ENCODE measurements at places on chromosomes 12 and 14.

DNA sequence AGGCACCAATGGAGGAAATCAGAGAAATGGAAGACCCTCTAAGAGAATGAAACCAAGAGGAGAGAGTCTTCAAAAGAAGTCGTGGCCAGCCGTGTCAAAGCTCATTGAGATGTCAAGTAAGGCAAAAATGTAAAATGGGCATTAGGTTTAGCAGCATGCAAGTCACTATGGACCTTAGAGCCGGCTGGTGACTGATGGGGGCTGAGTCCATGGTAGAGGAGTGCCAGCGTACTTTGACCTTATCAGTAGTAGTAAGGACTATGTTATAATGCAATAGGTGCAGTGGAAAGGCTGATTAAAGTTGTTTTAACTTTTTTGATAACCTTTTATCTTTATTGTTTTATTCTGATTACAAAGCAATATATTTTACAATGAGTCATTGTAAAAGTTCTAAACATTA, 66.5 kb downstream of the ANO6 start:
- DNase-seq, result no peak

DNA sequence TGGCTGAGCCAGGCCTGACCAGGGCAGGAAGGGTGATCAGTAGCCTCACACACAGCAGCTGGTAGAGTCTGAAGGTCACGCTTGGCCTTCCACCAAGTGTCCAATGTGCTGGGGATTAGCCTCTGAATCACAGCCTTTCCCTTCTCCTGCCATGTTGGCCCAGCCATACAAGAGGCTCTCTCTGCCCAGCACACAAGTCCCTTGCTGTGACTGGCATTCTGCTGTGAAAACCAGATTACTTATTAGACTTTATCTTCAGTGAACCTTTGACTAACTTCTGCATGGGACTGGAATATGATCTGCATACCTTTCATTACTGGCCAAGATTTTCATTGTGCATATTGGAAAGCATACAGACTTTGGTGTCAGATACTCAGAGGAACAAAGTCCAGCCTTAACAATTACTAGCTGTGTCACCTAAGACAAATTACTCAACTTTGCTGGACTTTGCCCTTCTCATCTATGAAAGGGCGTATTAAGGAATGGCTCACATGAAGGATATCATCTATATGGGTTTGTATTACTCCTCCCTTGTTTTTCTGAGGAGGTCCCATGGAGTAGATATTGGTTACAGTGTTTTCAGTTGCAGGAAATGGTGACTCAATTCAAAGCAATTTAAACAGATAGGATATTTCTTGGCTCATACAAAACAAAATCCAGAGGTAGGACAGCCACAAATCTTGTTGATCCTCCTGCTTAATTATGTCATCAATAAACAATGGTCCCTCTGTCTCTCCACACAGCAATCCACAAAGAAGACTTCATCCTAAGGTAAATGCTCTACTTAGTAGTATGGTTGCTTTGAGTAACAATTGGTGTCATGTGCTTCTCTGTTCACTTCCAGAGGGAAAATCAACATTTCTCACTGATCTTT, 99.6 kb downstream of the DYRK2 start:
- DNase-seq, result peak; percentile 68

DNA sequence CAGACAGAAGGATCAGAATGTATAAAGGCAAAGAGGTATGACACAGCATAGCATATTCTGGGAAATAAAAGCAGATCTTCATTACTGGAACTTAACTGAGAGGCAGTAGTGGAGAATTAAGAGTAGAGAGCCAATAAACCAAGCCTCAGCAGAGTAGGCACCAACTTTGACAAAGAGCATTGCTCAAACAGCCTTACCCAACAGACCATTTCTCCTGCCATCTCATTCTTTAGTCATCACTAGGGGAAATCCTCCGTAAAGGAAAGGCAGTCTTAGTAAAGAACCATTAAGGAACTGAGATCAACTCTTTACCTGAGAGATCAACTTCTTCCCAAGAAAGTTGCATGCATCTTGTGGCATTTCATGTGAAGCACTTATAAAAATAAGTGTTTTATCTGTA, 36.6 kb downstream of the SENP1 start:
- peak; percentile 53 for DNase-seq

- peak; percentile 46 for DNase-seq
Measured at GRCh38 chr14:77470224-77470870, 12.5 kb downstream of the AHSA1 start.

- no peak for DNase-seq
Measured at GRCh38 chr12:55670276-55670675, 33.6 kb downstream of the OR10P1 start.

DNA sequence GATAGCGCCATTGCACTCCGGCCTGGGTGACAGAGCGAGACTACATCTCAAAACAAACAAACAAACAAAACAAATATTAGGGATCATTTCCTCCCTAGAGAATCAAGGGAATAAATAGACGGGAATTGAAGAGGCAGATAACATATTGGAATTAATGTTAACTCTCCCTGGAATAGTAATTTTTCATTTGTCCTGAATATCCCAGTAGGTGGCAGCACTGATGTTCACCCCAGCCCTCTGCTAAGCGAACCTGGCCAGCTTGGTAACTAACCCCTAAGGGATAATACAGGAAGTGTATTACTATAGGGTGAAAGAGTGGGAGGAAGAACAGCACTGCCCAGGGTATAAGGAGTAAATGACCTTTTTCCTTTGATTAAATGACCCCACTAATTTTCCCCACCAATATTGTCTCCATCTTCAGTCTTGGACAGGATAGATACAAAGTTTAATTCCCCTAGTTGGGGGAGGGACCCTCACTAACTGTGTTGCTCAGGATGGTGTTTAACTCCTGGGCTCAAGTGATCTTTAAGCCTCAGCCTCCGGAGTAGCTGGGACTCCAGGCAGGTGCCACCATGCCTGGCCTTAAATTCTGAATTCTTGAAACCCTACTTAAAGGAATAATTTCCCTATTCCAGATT, 40.5 kb downstream of the SLC2A14 start:
- DNase-seq, result peak; percentile 33

- no peak for DNase-seq
Measured at GRCh38 chr14:55867311-55867710, 250.9 kb upstream of the PELI2 start.

DNA sequence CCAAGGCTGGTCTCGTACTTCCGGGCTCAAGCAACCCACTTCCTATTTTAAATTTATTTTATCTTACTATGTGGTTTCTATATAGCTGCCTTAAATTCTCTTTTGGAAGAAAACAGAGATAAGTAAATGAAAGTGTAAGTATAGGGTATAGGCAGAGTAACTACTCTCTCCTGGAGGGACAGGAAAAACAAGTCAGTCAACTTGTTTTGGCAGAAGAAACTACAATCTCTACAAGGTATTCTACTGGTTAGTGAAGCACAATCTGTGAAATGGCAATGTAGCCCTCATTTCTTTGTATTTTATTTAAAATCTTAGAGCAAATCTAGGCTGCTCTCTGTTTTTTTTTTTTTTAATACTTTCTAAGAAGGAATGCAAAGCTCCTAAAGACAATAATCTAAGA, 55.4 kb downstream of the UBR7 start:
- DNase-seq, result no peak

Data from renal cortical epithelial cell (primary cell).